SHP77 (cell line): ENCODE measurements at places on chromosomes 1 and 21.

- no peak for DNase-seq
Measured at GRCh38 chr1:161988413-161988812, 35.3 kb downstream of the OLFML2B start.

GRCh38 chr1:203858055-203858454, 3.3 kb upstream of the SNRPE start:
- no peak for DNase-seq

GRCh38 chr1:171913385-171913784, 72.1 kb downstream of the DNM3 start:
- DNase-seq = no peak

GRCh38 chr1:74038042-74038441, 159.9 kb downstream of the LRRIQ3 start:
- DNase-seq = no peak
